ENCODE measurements at places on chromosomes 13 and 19.

- DNase-seq = peak; percentile 75
Observed at GRCh38 chr19:11694533-11695439, 44.0 kb downstream of the ZNF823 start.

GRCh38 chr13:51730927-51731326, 73.0 kb downstream of the DHRS12 start:
- no peak for DNase-seq

DNA sequence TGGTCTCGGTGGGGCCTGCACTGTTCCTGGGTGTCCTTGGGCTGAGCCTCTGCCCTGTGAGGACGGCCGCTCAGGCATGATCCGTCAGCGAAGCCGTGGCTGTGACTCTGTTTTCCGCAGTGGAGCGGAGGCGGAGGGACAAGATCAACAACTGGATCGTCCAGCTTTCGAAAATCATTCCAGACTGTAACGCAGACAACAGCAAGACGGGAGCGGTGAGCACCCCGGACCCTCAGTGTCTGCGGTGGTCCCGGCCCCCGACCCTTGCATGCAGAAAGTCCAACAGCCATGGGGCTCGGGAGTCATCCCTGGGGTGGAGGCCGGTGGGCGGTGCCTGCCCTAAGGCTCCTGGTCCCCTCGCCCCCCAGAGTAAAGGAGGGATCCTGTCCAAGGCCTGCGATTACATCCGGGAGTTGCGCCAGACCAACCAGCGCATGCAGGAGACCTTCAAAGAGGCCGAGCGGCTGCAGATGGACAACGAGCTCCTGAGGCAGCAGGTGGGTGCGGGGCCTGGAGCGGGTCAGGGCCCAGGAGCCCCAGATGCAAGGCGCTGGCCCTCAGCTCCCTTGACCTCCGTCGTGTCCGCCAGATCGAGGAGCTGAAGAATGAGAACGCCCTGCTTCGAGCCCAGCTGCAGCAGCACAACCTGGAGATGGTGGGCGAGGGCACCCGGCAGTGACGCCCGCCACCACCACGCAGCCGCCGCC, 3.6 kb upstream of the HAMP start:
- DNase-seq = no peak

GRCh38 chr19:29625186-29625651, 19.1 kb downstream of the POP4 start:
- no peak for DNase-seq

DNA sequence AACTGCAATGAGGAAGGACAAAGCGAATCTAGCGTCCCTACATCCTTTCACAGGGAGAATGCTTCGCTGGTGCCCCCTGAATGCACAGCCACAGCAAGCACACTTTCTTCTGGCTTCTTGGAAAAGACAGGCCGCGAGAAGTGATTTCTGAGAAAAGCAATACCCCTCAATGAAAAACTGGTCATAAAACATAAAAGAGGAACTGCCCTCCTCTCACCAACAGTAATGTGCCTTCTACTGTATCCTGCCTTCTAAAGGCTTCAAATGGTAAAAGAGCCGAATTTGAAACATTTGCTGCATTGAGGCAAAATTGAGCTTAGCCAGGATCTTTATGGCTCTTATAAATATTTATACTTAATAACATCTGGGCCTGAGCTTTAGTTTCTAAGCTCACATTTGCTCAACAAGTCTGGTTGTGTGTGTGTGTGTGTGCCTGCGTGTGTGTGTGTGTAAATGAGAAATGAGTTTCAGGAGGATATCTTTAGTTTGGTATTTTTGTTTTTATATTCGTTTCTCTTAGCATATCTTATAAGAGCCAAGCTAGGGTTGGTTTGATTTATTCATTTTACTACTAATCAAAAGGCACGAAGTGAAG, 246.1 kb upstream of the MAB21L1 start:
- no peak for DNase-seq

DNA sequence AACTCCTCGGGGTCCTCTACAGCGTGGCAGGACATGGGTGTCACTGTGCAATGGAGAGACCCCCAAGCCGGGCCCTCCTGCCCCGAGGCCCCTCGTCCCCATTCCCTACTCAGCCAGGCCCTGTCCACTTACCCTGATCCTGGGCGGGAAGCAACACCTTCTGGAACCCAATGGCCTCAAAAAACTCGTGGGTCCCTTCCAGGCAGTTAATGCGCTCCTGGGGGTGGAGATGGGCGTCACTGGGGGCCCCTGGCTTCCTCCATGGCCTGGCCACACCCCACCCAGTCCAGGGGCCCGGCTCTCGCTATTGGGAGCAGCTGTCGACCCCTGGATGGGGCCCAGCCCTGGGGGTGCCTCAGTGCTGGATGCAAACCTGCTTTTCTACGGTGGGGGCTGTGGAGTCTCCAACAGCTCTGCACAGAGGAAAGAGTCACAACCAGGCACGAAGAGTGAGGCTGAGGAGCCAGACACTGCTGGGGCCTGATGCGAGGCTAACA, 10.8 kb downstream of the UBXN6 start:
- no peak for DNase-seq

GRCh38 chr13:112983428-112984196, 14.6 kb downstream of the MCF2L start:
- DNase-seq = no peak
